ENCODE measurements at places on chromosomes 13 and 19.

DNA sequence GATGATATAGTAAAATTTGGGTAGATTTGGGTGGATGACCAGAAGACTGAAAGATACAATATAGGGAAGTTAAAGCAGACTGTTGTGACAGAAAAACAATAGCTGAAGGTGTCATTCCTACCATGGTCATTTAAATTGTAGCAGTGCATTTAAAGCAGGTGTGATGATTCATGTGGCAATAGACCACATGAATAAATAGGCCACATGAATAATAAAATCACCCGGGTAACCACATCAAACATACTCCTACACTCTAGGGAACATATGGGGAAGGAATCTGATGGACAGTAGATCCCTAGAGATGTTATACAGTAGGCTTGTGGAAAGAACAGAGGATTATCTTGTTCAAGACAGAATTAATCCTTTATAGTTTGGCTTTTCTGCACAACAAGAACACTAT, 392.6 kb downstream of the SLITRK5 start:
- no peak for DNase-seq

GRCh38 chr13:45367358-45367757, 26.4 kb upstream of the TPT1 start:
- peak; percentile 84 for DNase-seq

GRCh38 chr19:4284176-4284958, 5.3 kb downstream of the SHD start:
- no peak for DNase-seq

DNA sequence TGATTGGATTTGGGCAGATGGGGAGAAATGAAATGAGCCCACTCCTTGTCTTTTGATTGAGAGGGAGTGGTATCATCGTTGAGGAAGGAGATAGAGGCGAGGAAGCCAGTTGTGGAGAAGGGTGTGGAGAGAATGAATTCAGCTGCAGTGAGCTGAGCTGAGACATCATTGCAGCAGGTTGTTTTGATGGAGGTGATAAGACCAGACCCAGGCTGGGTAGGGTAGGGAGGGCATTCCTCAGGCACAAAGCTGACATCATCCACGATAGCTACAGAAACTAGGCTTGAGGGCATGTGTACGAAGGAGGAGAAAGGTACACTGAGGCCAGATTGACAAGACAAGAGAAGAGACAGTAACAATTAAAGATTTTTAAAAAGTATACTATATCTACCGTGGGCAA, 1500.9 kb upstream of the SLC10A2 start:
- no peak for DNase-seq

DNA sequence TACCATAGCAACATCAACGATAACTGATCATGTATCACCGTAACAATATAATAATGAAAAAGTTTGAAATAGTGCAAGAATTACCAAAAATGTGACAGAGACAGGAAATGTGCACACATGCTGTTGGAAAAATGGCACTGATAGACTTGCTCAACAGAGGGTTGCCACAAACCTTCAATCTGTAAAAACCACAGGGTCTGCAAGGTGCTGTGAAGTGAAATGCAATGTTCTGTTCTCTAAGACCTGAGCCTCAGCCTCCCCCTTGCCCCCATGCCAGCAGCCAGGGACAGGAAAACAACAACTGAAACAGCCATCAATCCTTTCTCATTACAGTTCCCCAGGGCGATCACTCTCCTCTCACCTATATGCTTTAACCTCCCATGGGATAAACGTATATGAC, 88.4 kb downstream of the USP12 start:
- DNase-seq = no peak

DNA sequence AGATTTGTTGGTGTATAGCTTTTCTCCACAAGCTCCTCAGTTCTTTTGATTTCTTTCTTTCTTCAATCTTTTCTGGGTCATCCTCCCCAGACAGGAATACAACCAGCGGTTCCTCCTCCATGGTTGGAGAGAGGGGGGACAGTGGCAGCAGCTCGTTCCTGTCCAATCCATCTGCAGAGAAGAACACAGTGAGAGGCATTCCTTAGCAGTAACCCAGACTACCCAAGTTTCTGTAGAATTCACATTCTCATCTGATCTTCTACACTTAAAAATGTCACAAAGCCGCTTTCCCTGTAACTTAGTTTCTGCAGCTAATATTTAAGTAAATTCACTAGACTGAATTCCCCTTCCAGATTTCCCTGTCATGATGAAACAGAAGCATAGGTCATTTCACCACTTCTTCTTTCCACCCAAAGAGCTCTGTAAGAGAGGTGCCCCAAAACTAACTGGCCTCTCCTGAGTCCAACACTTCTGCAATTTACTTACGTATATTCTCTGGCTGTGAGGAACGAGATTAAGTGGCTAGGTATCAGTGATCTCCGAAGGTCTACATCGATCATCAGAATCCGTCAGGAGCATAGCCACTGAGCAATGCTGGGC, 171.9 kb downstream of the TBC1D4 start:
- DNase-seq = no peak

All from activated T-helper 1 cell treated with Interleukin-2 at 50 U/mL for 16 hours (primary cell).